ENCODE measurements at places on chromosomes 3 and 15.

DNA sequence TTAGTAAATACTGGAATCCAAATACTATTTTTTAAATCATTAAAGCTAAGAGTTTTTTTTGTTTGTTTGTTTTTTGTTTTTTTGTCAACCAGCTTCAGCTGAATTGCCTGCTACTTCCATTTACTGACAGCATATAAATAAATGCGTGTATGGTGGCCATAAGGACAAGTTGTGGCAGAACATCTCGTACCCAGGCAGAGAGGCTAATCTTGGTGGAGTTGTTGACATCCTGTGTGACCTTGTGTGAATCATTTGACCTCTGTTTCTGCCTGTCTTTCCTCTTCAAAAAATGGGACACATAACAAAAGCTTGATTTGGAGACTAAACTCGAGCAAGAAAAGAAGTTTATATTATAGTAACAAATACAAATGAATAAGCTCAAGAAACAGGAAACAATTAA, 734.2 kb downstream of the MCTP2 start:
- DNase-seq: no peak

DNA sequence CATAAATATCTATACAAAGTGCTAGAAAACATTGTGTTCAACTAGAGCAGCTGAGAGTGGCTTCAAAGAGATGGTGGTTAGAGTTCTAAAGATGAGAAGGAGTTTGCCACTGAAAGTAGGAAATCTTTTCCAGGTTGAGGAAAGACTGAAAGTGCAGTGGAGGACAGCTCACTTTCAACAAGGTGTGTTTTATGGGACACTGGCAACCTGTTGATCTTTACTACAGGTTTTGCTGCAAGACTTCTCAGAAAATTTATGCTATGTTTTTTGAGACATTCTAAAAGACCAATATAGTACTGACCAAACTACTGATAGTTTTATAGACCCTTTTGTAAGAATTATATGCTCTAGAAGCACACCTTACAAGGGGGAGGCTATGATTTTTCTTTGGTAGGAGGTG, 3.8 kb downstream of the CHRNA7 start:
- DNase-seq: no peak

GRCh38 chr3:10981961-10982360, 10.6 kb upstream of the SLC6A1 start:
- DNase-seq: no peak

- DNase-seq: no peak
These were observed 2.6 kb downstream of the CD276 start for GRCh38 chr15:73686781-73687256.

DNA sequence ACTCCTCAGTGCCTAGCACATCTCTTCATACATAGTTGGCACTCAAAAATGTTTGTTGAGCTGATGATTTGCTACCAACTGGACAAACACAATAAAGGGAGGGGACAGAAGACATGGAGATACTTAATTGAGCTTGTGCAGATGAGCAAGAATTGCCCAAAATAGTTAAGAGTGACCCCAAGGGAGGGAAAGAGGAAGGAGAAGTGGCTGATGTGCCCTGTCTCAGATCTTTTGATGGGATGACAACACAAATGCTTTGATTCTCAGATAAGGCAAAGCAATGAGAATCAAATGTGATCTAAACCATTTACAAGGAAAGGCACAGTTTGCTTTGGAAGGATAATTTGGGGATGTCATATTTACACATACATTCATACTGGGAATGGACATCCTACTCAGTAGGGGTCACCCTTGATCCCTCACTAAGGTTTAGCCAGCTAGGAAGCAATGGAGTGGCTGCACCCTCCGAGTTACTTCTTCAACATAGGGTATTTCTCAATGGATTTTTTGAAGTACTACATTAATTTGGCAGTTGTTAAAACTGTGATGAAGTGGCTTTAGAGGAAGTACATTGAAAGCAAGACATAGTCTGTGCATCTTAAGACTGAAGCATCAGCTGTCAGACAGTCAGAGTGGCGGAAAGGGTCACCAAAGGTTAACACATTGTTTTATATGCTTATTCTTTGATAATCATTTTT, 21.9 kb upstream of the SSR3 start:
- DNase-seq: no peak

DNA sequence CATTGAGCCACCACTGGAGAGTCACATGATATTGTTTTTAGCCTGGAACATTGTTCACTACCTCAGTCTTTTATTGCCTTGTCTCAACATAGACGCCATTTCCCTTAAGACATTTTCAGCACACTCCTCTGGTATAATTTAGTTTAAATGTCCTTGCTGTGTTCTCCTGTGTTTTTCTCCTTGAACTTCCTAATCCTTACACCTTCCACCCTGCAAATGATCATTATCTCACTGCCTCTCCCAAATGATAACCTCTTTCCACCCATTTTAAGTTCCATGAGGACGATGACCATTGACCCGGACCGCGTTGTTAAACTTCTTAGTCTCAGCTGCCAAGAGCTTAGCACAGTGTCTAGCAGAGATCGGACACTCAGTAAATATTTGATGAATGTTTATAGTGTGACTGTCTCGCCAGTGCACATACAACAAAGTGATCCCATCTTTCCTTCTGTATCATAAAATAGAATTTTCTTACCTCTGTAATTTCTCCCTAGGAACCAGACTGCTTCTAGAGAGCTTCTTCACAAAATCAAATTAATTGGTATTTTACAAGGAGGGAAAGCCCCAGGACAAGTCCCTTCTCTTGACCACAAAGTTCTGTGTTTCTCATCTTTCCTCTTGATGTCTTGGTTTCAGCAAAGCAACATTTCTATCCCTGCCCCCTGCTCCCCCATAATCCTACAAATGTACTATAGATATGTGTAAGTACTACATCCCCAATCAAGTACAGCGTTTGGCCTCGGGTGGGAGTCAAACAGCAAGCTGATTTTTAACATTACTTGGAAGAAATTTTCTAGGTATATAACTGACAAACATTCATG, 429.6 kb downstream of the LPP start:
- no peak for DNase-seq

DNA sequence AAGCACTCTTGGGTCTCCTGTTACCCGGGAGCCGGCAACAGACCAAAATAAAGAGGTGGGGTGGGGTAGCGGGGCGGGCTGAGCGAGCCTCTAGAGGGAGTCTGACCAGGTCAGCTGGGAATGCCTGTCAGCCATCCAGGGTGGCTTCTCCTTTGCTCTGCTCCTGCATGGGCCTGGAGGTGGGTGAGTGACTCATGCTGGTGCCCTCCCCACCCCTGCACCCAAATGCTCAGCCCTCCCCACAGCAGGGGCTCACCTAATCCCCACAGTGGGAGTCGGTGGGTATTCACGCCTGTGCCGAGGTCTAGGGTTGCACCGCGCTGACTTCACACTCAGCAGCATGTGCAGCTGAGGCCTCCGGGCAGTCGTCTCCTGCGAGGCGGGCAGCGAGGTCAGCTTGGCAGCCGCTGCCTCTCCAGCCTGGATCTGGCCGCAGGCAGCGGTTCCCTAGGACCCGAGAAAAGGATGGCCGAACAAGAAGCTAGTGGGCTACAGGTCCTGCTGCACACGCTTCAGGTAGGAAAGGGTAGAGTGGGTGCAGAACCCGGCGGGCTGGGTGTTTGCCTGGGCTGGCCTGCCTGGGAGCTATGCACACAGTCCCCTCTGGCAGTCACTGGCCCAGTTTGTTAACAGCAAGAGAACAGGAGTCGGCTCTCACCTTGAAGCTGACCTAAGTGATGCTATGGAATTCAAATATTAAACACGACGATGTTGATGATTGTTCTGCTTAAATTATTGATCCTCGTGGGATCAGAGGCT, at the start of gene AGBL1:
Gene AGBL1 (plus strand): TSS at position 364 of the 759 bp plus-strand sequence.
- no peak for DNase-seq

DNA sequence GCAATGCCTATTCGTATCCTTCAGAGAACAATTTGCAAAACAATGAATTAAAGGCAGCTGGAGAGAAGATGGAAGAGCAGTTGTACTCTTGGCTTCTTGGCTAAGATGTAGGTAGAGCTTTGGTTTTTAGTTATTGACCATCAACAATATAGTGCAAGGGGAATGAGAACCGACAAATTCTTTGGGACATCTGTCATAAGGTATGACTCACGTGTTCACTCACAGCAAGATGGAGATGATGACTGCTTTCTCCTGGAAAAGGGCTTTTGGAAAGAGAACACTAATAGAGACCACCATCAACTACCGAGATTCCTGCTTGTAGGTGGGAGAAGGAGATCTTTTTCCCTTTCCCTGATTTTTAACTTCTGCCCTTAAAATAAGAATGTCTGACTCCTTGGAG, 234.9 kb downstream of the NTRK3 start:
- DNase-seq: no peak

DNA sequence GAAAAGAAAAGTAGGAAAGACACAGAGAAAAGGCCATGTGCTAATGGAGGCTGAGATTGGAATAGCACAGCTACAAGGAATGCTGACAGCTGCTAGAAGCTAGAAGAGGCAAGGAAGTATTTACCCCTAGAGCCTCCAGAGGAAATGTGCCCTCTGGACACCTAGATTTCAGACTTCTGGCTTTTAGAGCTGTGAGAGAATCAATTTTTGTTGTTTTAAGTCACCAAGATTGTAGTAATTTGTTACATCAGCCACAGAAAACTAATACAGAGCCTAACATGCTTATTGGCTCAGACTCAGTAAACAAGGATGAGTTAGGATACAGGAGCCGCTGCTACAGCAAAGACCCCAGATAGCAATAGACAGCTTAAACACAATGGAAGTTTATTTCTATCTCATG, 33.1 kb upstream of the GLCE start:
- DNase-seq: no peak

DNA sequence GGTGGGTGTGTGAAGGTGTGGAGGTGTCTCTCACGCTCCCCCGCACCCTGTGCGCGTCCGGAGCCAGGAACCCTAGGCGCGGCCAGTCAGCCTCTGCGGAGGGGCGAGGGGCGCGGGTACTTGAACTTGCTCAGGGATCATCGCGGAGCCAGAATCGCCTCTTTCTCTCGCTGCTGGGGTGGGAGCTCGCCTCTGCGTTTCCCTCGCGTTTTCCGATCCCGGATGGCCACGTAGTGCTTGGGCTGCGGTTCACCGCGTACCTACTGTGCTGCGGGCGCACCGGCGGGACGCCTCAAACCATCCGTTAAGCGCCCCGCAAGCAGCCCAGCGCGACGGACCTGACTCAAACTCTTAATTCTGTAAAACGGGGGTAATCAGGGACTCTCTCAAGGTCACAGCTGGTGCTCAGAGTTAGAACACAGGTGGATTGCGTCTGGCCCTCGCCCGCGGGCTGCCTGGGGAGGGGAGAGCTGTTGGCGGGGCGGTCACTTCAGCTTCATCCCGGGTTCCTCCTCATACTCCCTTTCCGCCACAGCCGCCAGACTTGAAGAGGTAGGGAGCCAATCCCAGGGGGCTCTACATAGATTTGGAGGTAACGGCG, 686 bp downstream of the MYRIP start:
- DNase-seq: no peak

DNA sequence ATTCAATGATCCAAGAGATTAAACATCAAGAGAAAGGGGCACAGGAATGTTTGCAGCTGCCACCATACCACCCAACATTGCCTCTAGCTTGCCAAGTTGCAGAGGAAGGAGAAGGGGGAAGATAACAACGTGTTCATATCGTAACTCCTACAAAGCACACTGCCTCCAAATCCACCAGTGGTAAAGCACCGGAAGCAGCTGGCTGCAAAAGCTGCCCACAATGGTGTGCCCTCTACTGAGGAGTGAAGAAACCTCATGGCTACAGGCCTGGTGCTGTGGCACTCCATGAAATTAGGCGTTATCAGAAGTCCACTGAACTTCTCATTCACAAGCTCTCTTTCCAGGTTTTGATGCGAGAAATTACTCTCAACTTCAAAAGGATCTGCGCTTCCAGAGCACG, 263.9 kb upstream of the STT3B start:
- DNase-seq: no peak

Measured in stimulated activated CD8-positive, alpha-beta memory T cell treated with anti-CD3 and anti-CD28 coated beads, Interleukin-2, amount 100 ng/mL, for 1 hour (primary cell).